Hematopoietic multipotent progenitor cell treated with erythropoietin and hydrocortisone succinate and interleukin-3 and kit ligand, for 17 days (in vitro differentiated cells): ENCODE measurements at places on chromosomes 6 and 20.

DNA sequence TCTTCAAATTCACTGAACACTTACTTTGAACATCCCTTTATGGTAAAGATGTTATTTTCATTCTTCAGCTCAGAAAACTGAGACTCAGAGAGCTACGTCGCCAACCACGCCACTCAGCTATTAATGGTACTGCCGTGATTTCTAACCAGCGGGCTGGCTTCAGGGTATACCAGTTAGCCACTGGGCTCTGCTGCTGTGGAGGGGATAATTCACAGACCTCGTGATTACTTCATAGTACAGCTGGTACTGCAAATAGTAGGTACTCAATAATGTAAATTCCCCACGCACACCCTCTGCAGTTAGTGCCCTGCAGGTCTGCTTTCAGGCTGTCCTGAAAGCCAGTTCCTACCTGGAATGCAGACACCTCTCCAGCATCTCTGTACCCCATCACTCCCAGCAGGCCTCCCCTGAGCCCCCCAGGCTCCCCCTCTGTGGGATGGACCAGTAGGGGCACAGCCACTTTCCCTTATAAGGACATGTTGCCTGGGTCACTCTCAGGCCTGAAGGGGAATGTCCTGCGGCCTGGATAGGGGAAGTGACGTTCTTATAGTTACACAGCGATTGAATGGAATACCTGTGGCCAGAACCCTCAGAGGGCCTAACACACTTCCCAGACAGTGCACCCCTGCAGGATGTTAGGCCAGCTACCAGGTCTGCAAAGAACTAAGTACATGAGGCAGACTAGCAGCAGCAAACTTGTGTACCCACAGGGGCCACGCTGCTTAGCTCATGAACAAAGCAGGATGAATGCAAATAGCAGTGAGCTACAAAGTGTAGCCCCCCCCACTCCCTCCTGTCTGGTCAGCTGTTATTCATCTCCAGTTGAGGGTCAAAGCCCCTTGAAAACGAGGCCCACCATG, 1.3 kb upstream of the OCSTAMP start:
- DNase-seq, result no peak

DNA sequence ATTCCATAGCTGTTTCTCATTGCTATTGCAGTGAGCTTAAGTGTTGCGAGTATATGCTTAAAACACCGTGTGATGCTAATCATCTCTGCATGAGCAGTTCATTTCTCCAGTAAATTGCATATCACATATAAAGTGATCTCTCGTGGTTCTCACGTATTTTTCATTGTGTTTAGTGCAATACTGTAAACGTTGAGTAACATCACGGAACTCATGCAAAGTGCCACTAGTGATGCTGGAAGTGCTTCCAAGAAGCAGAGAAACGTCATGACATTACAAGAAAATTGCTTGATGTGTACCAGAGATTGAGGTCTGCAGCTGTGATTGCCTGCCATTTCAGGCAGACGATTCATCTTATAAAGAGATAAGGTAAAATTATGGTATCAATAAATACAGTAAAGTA, 830.4 kb downstream of the GRIK2 start:
- no peak for DNase-seq

DNA sequence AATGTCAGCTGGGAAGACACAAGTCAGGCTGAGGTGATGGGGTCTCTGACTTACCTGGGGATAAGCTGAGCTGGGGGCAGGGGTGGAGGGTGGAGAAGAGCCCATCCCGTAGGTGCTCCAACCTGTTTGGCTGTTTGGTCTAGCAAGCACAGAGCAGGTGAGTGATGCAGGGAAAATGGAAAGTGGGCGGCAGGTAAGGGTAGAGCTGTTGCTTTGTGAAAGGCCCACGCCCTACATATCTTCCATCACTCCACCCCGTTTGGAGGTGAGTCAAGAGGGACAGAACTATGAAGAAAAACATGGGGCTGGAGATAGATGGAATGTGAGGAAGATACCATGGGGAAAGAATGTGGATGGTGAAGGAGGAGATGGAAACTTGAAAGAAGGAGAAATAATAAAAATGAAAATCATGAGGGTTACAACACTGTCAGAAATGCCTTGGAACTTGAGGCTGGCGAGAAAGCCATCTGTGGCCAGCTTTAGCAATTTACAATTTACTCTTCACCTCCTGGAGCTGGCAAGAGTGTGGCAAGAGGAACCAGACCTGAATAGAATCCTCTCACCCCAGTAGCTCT, 1.3 kb downstream of the LY6G6C start:
- no peak for DNase-seq

- no peak for DNase-seq
These were observed 30.2 kb upstream of the NHSL1 start for GRCh38 chr6:138529478-138529877.

GRCh38 chr20:4153251-4153650, 137.9 kb upstream of the RNF24 start:
- DNase-seq, result no peak

- no peak for DNase-seq
These were observed 28.3 kb downstream of the PHF3 start for GRCh38 chr6:63663956-63664281.

DNA sequence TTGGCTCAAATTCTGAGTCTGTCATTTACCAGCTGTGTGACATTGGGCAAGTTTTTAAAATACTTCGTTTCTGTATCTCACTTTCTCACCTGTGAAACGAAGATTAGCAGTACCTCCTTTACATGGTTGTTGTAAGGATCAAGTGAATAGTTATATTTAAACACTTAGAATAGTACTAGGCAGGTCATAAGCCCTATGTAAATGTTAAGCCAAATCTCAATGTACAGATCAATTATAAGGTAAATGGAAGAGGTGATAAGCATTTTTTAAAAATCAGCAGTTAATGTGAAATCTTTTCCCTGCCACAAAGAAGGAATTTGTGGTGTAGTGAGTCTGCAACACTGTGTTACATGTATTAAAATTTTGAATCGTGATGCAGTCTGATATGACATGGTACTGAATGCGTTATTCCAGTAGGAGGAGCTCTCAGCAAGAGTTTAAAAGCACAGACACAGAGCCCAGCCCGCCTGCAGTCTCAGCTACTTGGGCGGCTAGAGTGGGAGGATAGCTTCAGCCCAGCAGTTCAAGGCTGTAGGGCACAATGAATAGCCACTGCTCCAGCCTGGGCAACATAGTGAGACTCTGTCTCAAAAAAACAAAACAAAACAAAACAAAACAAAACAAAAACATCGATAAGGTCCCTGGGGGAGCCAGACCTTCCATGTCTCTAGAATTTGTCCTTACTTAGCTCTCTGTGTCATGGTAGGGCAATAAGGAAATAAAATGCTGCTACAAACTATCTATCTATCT, 46.0 kb downstream of the GTF2H5 start:
- DNase-seq, result peak; percentile 50

DNA sequence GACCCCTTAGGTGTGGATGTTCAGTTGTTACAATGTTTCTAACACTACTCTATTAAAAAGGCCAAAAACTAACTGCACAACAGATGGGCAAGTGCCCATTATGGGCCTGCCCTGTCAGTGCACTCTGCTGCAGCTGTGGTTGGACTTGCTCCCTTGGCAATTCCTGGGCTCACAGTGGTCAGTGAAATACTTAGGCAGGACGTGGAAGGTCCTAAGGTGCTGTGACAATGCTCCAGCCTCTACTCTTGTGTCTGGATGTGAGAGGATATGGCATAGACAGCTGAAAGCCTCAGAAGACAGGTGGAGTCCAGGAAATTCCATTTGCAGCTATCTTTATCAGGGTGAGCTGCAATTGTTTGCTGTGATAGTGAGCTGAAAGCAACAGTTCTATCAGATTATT, 136.5 kb upstream of the OLIG3 start:
- DNase-seq, result no peak

- no peak for DNase-seq
These were observed 18.3 kb upstream of the SEC63 start for GRCh38 chr6:107976155-107976783.

GRCh38 chr6:2497922-2498623, 252.6 kb downstream of the MYLK4 start:
- DNase-seq, result no peak

DNA sequence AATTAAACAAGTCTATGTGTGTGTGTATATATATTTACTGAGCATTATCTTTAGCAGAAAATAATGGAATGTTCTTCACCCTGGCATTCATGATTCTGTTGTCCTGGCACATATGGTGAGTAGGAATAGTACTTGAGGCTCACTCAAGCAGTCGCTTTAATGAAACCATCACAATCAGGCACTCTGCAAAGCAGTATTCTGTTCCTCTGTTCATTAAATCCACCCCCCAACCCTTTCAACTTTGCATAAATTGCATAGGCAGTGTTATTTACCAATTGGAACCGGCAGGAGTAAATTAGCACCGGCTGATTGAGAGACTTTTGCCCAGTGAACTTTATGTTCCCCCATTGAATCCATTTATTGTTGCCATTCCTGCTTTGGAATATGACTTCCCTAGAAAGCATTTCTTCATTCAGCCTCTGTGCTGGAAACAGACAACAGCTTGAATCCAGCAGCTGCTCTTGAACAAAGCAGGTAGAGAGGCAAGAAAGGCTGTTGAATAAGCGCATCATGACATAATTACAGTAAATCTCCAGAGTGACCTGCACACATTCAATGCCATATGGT, 268.0 kb upstream of the RNF217 start:
- DNase-seq, result no peak

- peak; percentile 81 for DNase-seq
These were observed 123.0 kb upstream of the CITED2 start for GRCh38 chr6:139497345-139497961.

DNA sequence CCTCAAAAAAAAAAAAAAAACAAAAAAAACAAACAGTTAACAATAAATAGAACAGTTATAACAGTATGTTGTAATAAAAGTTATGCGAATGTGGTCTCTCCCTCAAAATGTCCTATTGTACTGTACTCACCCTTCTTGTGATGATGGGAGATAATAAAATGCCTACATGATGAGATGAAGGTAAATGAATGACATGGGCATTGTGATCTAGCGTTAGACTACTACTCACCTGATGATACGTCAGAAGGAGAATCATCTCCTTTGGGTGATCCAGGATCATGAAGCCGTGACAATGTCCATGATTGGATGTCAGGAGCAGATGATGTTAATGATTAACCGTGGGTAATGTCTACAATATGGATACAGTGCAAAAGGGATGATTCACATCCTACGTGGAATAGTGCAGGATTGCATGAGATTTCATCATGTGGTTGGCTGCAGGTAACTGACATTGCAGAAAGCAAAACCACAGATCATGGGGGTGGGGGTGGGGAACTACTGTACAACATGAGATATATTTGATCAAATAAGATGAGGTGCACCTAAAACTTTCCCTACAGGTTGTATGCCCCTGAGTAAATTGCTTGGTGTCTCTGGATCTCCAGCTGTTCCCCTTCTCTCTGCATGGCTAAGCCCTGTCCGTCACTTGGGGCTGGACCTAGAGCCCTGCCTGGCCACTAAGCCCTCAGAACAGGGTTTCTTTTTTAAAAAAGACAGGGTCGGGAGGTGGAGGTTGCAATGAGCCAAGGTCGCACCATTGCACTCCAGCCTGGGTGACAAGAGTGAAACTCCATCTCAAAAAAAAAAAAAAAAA, 6.2 kb upstream of the RBCK1 start:
- DNase-seq, result no peak

DNA sequence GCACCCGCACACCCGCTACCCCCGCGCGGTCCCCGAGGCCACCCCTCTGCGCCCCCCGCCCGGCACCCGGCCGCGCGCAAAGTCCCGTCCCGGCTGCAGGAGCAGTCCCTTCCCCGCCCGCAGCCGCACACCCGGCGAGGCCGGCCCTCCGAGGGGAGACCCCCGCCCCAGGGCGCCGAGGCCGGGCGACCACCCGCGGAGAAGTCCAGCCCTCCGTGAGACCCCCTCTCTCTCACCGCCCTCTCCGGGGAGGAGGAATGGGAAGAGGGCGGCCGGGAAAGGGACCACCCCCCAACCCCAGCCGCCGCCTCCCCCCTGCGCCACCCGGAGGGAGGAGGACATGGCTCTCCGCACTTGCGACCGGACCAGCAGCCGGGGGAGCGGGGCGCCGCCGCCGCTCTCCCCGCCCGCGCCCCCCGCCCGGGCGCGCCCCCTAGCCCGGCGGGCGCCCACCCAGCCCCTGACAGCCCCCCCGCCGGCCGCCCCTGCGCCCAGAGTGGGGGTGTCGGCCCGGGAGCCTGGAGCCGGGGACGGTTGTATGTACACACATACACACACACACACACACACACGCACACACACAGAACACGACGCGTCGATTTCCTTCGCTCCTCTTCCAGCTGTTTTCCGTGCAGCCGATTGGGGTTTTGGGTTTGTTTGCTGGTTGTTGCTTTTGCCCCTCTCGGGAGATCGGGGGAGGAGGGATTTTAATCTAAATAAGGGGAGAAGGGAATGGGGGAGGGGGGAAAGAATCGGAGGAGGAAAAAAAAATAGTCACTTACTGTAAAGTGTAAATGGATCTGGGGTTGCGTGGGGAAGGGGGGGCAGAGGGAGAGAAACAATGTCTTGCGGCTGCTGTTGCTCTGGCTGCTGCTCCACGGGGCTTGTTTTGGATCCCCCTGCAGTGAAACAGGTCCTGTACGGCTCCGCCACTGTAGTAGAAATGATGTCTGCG, at the start of gene ATXN1:
ATXN1 (minus strand) TSS at position 945 of the 955 bp plus-strand sequence.
- DNase-seq, result no peak

DNA sequence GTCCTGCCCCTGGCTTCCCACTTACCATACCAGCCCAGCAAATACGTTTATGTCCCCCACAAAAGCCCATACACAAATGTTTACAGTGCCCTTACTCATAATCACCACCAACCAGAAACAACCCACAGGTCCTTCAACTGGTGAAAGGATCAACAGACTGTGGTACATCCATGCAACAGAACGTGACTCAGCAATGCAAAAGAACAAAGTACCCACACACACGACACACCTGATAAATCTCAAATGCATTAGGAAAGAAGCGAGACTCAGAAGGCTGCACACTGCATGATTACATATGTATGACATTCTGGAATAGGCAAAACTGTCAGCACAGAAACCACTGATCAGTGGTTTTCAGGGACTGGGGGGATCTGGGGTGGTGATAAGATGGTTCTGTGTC, 20.5 kb downstream of the NCR2 start:
- no peak for DNase-seq

DNA sequence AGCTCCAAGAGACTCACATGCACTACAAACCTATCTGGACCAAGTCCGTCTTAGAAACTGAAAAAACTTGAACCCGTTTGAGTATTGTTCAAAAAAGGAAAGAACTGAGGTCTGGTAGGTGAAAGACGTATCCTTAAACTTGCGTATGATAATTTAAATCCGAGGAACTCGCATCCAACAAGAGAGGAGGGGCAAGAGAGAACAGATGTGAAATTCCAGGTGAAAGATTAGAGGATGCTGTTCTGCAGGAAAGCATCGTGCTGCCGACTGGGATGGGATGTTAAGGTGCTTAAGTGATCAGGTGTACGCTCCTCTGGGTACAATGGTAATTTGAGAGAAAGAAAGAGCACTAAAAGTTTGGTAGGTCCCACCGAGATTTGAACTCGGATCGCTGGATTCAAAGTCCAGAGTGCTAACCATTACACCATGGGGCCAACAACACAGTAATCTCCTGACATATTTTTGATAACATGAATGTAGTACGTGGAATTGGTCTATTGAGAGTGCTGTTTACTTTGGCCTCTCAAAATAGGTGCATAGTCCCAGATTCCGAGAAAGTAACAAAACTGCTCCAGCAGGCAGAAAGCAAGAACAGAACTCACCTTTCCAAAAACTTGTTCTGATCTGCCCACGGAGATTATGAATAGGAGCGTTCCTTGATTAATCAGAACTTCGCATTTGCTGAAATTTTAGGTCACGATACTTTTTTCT, 53.5 kb upstream of the BTN3A2 start:
- DNase-seq, result peak; percentile 88

GRCh38 chr6:83536034-83536646, 23.8 kb downstream of the PRSS35 start:
- peak; percentile 55 for DNase-seq
